Neural progenitor cell (in vitro differentiated cells): ENCODE measurements at places on chromosomes 12 and 14. TPM values are rescaled to one million over a fixed set of nuclear protein-coding genes. Genes with fewer than 3 reads are reported as not detected.

AMDHD1 gene
- total RNA-seq = 1.1 and 2.2 TPM in 2 replicates

INHBC gene
- total RNA-seq = 0.06 TPM in 1 of 2 replicates, not detected in the other

FBLN5 gene
- total RNA-seq = not detected in 2 replicates

NEUROD4 gene
- 0.62 and 1.8 TPM in 2 replicates for total RNA-seq

- DNase-seq = no peak
Measured at GRCh38 chr12:70270108-70270507, 26.9 kb downstream of the CNOT2 start.

DNA sequence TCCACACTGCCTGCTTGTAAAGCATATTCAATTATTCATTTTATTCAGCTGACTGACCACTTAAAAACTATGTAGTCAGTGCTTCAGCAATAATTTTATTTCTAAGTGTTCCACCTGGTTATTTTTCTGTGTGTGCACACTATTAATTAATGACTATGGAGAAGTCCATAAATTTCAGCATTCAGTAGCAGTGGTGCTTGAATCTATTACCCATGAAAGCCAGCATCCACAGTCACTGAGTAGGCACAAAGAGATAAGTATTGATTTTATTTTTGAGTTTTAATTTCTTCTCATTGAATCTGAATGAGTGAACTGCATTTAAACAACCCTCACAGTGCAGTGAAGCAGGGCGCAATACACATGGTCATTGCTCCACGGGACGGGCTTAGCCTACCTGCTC lies 643.1 kb downstream of the GALC start:
- DNase-seq = no peak

GRCh38 chr12:74415633-74416032 lies 122.0 kb upstream of the ATXN7L3B start:
- peak; percentile 39 for DNase-seq

DNA sequence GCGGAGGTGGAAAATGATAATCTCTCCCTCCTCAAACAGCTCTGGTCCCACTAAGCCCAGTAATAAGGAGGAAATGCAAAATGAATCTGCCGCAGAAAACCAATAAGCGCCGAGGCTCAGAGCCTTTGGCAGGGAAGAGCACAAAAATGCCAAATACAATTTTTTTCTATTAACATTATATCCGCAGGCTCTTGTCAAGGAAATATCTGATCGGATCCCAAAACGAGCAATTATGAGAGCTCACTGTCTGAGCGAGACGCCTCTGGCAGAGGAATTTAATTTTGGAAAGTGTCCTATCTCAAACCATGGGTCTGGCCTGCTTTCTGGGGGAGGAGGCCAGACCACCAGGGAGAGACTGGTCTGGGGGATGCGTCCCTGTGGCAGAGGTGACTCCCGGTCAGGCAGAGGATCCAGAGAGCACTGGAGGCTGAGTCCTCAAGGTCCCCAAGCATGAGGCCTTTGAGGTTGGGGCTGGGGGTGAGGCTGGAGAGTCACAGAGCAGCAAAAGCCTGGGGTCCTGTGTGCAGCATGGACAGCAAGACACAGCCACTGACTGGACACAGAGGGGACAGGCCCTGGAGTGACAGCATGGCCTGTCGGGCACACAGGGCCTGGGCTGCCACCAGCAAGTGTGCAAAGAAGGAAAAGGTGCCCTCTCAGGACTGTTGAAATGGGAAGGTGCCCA lies 342.8 kb upstream of the SFSWAP start:
- DNase-seq = no peak

- DNase-seq = no peak
Measured at GRCh38 chr14:35344107-35344807, 52.1 kb downstream of the PSMA6 start.

GRCh38 chr14:23070262-23071129 lies 13.2 kb upstream of the CDH24 start:
- no peak for DNase-seq

DNA sequence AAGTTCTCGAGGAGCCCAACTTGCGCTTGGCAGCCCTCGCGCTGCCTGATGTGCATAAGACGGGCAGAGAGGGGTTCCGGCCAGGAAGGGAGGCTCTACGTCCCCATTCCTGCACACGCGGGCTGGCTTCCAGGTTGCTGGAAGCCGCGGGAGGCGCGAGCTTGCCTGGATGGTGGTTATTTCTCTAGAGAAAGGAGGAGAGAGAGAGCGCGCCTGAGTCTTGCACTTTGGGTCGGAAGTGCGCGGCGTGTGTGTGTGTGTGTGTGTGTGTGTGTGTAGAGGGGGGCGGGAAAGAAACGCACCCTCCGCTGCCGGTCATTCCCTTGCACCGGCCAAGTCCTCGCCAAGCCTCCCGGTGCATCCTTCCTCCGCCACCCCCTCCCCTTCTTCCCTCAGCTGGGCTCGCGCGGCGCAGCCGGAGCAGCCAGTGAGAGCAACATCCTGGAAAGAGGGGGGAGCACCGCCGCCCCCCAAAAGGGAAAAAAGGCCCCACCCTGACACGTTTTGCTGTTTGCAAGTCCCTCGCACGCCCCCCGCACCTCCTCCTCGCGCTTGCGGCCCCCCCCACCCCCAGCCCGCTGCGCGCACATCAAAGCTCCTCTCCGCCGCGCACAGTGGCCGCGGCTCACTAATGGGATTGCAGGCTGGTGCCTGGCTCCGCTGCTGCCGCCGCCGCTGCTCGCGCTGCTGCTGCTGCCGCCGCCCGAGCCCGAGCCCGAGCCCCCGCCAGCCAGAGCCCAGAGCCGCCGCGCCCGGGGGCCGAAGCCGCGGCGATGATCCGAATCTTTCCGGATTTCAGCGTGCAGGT lies 4.4 kb upstream of the NPAS3 start:
- peak; percentile 86 for DNase-seq

GRCh38 chr12:111431772-111432171 lies 26.0 kb downstream of the SH2B3 start:
- DNase-seq = peak; percentile 57

GRCh38 chr12:53292426-53292825 lies 2.9 kb upstream of the PFDN5 start:
- DNase-seq = no peak

DNA sequence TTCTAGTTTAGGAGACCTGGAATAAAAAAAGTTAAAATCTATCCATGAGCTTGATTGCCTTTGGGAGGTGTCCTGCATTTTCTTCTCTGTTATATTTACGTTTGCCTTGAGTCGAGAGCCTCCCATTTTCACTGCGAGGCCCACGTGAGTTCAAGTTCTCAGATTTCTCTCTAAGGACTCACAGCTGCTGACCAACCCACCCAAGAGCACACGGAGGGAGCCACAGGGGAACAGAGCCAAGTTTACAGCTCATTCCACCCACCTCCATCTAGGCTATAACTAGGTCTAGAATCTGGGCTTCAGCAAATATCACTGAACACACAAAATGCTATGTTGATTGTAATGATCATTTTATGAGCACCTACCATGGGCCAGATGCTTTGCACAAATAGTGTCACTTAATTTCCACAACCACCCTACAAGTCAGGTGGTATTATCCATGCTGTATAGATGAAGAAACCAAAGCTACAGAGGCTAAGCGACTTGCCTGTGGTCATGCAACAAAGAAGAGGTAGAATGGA lies 16.7 kb downstream of the ALDH1L2 start:
- DNase-seq = no peak

- DNase-seq = no peak
Measured at GRCh38 chr12:3544296-3544965, 53.4 kb downstream of the PRMT8 start.

GRCh38 chr14:105538481-105539049 lies 12.2 kb downstream of the TMEM121 start:
- DNase-seq = no peak

DNA sequence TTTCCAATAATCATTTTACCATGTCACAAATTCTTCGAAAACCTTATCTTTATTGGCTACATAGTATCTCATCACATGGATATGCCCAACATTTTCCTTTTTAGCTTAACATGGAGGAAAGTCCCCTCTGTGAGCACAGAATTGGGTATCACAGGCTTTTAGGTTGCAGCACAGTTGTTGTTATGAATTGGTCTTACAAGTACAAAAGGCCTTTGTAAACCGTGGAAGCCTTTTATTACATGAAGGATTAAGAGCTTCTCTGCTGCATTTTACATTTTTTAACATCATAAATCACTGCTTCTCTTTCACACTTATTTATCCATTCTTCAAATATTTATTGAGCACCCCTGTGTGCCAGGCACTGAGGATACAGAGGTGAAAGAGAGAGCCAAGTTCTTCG lies 26.2 kb downstream of the UBE3B start:
- no peak for DNase-seq

DNA sequence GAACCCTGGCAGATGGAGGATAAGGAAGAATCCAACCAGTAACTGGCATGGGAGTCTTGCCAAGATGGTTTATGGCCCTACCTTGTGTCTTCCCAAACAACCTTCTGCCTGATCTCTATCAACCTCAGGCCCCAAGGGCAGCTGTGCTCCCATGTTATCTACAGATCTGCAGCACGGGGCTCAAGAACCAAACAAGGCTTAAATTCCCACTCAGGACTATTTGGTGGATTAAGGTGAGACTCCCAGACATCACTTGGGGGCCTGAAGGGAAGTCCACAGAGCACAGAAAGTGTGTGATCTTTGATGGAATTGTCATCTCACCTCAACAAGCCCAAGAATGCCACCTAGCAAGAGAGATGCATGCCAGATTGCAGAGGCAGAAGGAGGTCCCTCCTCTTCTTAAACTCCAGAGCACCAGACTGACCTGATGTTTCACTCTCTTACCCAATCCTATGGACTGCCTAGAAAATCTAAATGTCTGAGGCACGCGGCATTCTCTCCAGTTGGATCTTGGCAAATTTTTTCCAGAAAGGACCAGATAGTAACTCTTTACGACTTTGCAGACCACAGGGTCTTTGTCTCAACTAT lies 759.5 kb upstream of the TBX3 start:
- no peak for DNase-seq

DNA sequence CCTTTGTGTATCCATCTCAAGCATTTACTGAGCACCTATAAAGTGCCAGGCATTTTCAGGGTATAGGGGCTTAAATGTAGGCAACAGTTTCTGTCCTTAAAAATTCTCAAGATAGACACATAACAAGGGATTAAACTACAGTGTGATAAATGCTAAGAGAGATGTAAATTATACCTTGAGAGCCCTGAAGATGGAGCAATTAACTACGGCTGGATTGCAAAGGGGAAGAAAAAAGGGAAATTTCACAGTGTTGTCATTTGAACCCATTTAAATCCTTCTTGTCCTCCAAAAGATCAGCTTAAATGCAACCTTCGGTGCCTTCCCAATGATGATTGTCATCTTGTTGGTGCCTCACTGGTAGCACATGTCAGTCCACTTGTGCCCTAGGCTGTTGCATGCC lies 11.5 kb upstream of the IL26 start:
- no peak for DNase-seq
